ENCODE measurements at places on chromosomes 11 and 22. TPM values are rescaled to one million over a fixed set of nuclear protein-coding genes. Genes with fewer than 3 reads are reported as not detected.
A peak's percentile ranks its signal among the peaks of the same experiment; 100 is the strongest.

DNA sequence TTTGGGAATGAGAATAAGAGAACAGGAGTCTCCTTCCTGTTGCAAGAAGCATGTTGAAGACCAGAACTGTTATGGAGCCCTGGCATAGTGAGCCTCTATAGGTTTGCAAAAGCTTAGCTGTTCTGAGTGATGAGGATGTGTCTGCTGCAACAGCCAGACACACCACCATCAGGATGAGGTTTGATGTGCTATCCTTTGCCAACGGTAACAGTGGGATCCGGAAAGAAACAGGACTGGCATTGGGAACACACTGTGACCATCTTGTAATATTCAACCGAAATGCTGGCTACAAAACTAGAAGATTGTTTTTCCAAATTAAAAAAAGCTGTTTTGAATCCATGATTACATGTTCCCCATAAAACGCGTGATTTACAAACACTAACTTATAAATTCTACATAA is 117.0 kb downstream of the ME3 start:
- H3K27me3 ChIP-seq, result no peaks in the 10 kb centered on the region
- no peaks in the 10 kb centered on the region for H3K36me3 ChIP-seq
- H3K27ac ChIP-seq, result no peak overlapping the region
- no peak for DNase-seq
- H3K4me3 ChIP-seq, result no peak overlapping the region

DNA sequence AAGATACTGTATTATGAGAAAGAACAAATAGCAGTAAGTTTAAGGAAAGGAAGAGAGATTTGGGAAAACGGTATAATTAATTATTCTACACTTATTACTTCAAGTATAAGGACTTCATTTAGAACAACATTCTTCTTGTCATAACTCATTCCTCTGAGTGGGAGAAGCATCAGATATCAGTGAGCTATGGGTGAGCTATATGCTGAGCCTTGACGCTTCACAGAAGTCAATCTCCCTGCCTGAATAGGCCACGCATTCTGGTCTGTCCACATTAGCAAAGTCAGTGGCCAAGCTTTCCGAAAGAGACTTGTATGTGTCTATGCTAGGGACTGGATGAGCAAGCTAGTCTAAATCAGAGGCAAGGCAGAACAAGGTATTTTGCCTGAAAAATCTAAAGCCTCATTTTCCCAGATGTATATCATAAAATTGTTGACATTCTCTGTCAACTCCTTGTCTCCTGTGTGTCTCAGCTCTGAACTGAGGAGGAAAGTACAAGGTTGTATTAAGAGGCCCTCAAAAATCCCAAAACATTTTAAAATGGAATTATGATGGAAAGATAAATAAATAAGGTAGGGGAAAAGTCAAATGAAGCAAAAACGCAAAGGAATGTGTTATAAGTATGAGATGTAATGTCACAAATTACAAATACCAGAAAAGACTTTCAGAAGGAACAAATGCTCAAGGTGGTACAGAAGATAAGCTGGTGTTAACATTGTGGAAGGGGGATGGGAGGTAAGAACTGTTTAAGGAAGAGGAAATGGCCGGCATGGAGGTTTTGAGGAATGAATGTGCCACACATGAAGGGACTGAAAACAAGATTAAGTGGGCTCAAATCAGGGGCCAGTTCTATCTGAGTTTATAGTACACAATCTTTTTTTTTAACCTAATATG is 1.4 kb downstream of the OR52N2 start:
- no peaks in the 10 kb centered on the region for H3K36me3 ChIP-seq
- H3K4me3 ChIP-seq, result no peak overlapping the region
- H3K4me1 ChIP-seq, result no peaks in the 10 kb centered on the region
- no peak for DNase-seq
- H3K27me3 ChIP-seq, result no peaks in the 10 kb centered on the region

DNA sequence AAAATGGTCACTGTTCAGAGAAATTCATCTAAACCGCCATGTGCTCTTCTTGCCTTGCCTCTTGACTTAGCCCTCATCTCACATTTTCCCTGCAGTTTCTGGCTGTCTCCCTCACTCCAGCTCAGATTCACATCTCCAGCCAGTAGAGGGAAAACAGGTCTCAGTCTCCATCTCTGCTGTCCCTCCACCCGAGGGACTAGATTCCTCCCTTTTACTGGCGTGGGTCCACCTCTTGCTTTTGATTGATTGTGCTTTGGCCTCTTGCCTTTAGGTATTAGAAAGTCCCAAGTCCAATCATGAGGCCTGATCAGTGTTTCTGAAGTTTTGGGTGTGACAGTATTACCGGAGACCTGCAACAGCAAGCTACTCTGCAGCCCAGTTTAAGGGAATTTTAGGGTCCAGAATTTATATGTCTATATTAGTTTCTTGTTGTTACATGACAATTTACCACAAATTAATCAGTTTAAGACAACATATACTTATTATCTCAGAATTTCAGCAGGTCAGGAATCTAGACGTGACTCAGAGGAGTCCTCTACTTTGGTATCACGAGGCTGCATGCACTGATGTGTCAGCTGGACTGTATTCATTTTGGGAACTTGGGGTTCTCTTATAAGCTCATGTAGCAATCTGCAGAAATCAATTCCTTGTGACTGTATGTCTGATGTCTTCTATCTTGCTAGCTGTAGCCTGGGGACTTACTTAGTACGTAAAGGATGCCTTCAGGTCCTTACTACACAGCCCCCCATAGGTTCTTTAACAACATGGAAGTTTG is 805.2 kb upstream of the CCDC90B start:
- no peaks in the 10 kb centered on the region for H3K4me1 ChIP-seq
- no peak overlapping the region for H3K4me3 ChIP-seq
- no peak for DNase-seq
- H3K27ac ChIP-seq, result no peak overlapping the region

- no peaks in the 10 kb centered on the region for H3K36me3 ChIP-seq
- H3K4me3 ChIP-seq, result no peak overlapping the region
- H3K27ac ChIP-seq, result no peak overlapping the region
These were observed 35.4 kb upstream of the IGSF9B start for GRCh38 chr11:133992121-133992520.

DNA sequence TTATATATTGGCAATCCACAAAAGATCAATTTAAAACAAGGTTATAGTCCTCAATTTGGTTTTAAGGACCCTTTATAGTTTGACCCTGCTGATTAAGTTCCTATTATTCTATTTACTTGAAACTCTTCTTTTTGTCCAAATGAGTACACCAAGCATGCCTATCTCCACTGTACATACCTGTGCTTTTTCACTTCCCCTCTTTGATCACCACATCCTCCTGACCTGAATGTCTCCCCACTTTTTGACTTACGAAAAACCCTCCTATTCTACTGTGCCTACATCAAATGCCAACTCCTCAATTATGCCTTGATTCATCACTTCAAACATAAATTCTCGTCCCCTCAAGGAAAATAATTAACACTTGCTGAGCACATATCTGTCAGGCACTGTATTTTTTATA is 113.5 kb downstream of the SOX6 start:
- DNase-seq, result no peak
- H3K27me3 ChIP-seq, result no peaks in the 10 kb centered on the region
- no peak overlapping the region for H3K4me3 ChIP-seq
- peaks cover 18% of the 10 kb centered on the region for H3K4me1 ChIP-seq
- H3K27ac ChIP-seq, result no peak overlapping the region

- peaks cover 25% of the 10 kb centered on the region for H3K4me1 ChIP-seq
- DNase-seq, result no peak
- H3K27ac ChIP-seq, result peak overlapping the region; percentile 31
- H3K4me3 ChIP-seq, result no peak overlapping the region
These were observed 50.2 kb downstream of the C22orf31 start for GRCh38 chr22:29011240-29012100.

DNA sequence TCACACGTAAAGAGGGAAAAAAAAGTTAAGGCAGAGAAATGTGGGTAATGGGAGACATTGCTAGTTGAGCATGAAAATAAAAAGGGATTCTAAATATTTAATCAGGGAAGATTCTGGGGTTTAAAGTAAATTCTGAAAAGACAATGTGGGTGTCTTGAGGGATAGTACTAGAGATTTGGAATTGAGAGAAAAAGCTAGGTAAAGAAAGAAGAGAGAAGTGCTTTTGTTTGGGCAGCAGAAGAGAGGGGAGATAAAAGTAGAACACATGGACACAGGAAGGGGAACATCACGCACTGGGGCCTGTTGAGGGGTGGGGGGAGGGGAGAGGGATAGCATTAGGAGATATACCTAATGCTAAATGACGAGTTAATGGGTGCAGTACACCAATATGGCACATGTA is 3.5 kb upstream of the YPEL4 start:
- H3K4me1 ChIP-seq, result peaks cover 12% of the 10 kb centered on the region
- DNase-seq, result no peak
- no peak overlapping the region for H3K27ac ChIP-seq
- no peaks in the 10 kb centered on the region for H3K36me3 ChIP-seq

The PTGDR2 gene
- 1.7 TPM for total RNA-seq

The C1QTNF5 gene
- 5.7 TPM for total RNA-seq

The NPAS4 gene
- not detected for total RNA-seq

DNA sequence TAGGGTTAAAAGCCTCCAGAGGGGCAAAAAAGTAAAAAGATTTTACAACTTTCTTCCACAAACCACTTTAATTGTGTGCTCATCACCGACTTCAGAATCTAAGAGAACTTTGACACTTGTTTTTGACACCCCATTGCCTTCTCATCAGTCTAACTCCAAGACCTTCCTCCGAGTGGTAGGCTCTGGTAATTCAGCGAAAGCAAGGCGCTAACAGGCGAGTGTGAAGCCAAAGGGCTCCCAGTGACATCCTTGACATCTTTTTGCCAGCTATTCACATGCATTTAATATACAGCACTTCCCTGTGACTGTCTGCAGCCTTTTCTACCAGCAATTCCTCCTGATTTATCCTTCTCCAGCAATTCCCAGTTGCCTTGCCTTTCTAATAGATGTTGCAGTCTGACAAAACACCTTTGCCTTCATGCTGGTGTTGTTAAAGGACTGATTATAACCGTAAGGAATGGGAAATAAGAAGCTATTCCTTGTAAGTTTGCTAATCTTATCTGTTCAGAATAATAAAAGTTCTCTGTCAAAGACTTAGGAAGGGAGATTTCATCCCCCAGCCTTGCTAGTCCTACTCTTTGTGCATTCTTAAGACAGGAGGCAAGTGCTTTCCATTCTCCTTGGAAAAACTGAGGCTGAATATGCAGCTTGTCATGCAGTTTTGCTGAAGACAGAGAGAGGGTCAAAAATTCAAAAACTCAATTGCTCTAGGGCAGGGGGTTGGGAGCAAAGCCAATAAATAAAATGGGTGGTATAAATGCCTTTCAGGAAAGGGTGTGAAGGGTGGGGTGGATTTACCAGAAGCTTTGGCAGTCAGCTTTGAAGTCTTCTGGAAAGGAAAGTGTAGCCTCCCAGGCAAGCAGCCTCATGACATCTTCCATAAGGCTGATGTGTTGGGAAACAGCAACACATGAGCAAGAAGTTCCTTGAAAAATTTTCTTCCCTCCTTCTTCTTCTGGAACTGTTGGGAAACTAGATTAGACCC is 39.1 kb downstream of the SNX19 start:
- no peaks in the 10 kb centered on the region for H3K27me3 ChIP-seq
- peaks cover 68% of the 10 kb centered on the region for H3K36me3 ChIP-seq
- H3K27ac ChIP-seq, result no peak overlapping the region
- no peak overlapping the region for H3K4me3 ChIP-seq
- peaks cover 30% of the 10 kb centered on the region for H3K4me1 ChIP-seq
- no peak for DNase-seq

DNA sequence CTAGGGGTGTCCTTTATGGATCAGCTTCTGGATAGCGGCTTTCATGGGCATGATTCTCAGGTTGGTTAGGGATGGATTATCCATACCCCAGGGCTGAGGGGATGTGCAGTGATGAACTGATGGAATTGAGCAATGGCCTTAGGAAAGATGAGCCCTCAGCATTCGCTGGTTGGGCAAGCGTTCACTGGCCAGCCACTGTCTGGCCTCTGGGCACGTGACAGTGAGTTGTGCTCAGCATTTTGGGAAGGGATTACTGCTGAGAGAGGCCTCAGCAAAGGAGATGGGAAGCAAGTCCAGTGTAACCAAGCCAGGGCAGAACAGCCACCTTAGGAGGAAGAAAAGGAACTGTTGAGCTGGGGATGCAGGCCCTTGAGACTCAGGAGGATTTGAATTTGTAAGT is 17.4 kb downstream of the UBASH3B start:
- DNase-seq, result peak; percentile 4
- H3K4me1 ChIP-seq, result no peaks in the 10 kb centered on the region
- H3K27me3 ChIP-seq, result no peaks in the 10 kb centered on the region
- no peak overlapping the region for H3K27ac ChIP-seq
- no peak overlapping the region for H3K4me3 ChIP-seq

The GAS2L1 gene
- total RNA-seq, result 5.1 TPM

The OR2D2 gene
- not detected for total RNA-seq
